CD4-positive, alpha-beta T cell treated with Interleukin-15 for 1 hour (primary cell): ENCODE measurements at places on chromosomes 3 and 15.

GRCh38 chr15:57308170-57308545 is 68.1 kb upstream of the CGNL1 start:
- no peak for DNase-seq

DNA sequence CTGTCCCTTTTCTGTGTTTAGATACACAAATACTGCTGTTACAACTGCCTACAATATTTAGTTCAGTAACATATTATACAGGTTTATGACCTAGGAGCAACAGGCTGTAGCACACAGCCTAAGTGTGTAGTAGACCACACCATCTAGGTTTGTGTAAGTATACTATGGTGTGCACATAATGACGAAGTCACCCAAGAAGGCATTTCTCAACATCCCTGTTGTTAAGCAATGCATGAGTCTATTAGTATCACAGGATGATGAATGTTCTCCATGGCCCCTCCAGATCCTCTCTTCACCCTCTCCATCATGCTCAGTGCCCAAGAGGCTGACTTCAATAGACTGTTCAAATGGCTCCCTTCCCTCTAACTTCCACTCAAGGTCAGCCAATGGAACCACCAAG is 14.6 kb upstream of the SEC62 start:
- no peak for DNase-seq

- no peak for DNase-seq
Measured at GRCh38 chr3:190807719-190808375, 54.6 kb downstream of the GMNC start.

GRCh38 chr3:52437326-52438103 is 7.4 kb downstream of the SEMA3G start:
- DNase-seq, result no peak

GRCh38 chr3:105915524-105915923 is 46.7 kb upstream of the CBLB start:
- DNase-seq, result no peak

- DNase-seq, result no peak
Measured at GRCh38 chr3:197495499-197495898, 60.3 kb downstream of the BDH1 start.

DNA sequence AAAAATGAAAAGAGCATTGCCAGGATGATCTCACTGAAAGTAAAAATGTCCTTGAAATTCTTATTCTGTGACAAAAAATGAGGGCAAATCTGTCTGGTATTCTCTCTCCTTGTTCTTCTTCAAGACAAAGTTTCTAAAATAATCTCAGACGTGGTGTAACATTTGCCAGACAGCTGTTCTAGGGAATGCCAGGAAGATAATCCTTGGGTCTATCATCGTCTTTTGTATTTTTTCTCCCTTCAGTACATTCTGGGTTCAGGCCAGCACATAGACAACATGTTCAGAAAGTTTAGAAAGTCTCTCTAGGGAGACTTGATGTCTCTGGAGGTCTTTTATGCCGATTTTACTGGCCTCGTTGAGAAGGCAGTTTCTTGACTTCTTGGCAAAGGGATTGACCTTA is 121.2 kb upstream of the HES1 start:
- DNase-seq, result no peak

GRCh38 chr3:58217209-58217811 is 6.5 kb upstream of the DNASE1L3 start:
- peak; percentile 67 for DNase-seq

DNA sequence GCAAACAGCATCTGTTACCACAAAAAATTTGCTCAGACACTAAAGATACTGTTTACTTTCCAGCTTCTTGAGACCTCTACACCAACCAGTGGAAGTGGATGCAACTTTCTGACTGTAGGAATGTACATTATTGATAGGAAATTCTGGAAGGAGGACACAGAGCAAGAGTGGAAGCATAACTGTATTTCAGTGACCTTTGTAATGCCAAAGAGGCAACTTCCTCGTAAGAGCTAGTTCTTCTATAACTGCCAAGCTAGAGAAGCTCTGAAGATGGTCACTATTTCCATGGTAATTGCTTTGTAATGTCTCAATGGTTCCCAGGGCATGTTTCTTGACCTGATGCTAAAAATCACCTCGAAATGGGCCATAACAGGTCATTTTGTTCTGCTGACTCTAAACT is 96.3 kb upstream of the SLC2A2 start:
- no peak for DNase-seq
